ENCODE measurements at places on chromosomes 4 and X. TPM values are rescaled to one million over a fixed set of nuclear protein-coding genes. Genes with fewer than 3 reads are reported as not detected.

DNA sequence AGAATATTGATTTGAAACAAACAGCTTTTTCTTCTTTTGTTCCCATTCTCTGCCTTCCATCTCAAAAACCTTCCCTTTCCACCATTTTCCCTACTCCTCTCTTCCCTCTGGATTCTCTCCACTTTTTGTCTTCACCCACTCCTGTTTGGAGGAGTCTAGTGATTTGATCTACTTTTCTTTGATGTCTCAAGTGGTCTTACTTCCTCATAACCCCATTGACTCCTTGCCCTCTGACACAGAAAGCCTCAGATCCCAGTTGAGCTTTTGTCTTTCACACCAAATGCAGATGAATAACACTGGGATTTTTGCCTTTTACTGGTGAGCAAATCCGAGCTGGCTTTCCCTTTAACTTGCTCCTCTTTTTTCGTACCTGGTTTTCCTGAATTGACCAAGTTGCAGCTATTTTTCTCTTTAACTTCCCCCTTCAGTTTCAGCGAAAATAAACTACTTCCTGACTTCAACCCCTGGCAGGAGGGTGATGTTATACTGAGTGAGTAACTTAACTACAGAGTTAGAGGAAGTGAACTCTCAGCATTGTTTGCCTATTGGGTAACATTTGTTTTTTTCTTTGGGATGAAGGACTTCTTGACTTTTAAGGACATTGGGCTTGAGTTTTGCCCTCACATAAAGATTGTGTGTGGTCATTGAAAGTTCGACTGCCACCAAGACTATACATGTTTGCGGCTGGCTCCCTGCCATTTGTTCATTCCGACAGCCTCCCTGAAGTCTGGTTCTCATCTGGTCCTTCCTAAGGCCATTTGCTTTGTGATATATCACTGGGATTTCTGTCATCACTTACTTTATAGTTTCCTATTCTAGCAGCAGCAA, 392.8 kb upstream of the NR3C2 start:
- no peak for DNase-seq

DNA sequence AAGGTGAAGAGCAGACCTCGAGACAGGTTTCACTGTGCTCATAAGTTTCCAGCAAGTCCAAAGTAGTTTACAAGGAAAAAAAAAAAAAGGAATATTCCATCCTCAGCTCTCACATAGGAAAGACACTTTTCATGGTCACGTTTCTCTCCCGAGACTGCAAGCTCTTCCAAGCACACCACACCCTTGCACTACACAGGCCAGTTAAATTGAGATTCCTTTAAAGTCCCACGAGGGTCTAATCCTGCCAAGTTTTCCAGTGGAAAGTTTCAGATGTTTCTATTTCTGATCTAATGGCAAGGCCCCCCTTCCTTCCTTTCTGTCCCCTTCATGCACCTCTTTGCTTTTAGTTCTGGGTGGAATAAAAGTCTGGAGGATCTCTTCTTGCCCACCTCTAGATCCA, 67.9 kb upstream of the PCDH19 start:
- no peak for DNase-seq

- no peak for DNase-seq
These were observed 17.5 kb downstream of the SLC16A2 start for GRCh38 chrX:74438764-74439163.

DNA sequence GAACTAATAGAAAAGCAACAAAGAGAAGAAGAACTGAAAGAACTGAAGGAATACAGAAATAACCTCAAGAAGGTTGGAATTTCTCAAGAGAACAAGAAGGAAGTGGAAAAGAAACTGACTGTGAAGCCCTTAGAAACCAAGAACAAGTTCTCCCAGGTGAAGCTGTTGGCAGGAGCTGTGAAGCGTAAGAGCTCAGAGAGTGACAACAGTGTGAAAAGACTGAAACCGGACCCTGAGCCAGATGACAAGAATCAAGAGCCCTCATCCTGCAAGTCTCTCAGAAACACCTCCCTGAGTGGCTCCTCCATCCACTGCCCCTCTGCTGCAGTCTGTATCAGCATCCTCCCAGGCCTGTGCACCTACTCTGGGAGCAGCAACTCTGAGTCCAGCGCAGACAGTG, 8.4 kb upstream of the FHDC1 start:
- no peak for DNase-seq

GRCh38 chrX:128676651-128677050, 624.4 kb upstream of the ACTRT1 start:
- no peak for DNase-seq

DNA sequence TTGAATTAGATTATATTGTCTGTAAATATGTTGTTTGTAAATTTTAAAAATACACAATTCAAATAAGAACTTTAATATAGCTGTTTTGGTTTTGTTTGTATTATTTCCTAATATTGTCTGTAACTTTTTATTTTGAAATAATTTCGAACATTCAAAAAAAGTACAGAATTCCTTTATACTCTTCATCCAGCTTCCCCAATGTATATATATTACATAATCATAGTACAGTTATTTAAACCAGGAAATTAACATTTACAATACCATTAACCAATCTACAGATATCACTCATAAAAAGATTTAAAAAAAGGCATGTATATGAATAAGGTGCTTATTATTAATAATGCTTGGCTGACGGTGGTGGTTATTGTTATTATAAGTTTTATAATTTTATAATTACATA, 84.1 kb downstream of the LRBA start:
- no peak for DNase-seq

The TLR1 gene
- total RNA-seq, result not detected

The TMEM150C gene
- total RNA-seq, result 1.9 TPM

The SEC24D gene
- 84.6 TPM for total RNA-seq

The NLRP2B gene
- not detected for total RNA-seq

The SMIM31 gene
- not detected for total RNA-seq

The F11 gene
- 0.99 TPM for total RNA-seq

The NDP gene
- 0.29 TPM for total RNA-seq

All from H1 (cell line).